ENCODE measurements at places on chromosomes 6 and 20. TPM values are rescaled to one million over a fixed set of nuclear protein-coding genes. Genes with fewer than 3 reads are reported as not detected.

SMOC2 gene
- polyA plus RNA-seq, result 59.8 TPM

DDX43 gene
- polyA plus RNA-seq, result not detected

MAP3K5 gene
- polyA plus RNA-seq, result 2.2 TPM

NNAT gene
- 688 TPM for polyA plus RNA-seq

SLC13A3 gene
- polyA plus RNA-seq, result 4.7 TPM

NKX2-4 gene
- polyA plus RNA-seq, result not detected

REM1 gene
- polyA plus RNA-seq, result 8.4 TPM

RAET1L gene
- not detected for polyA plus RNA-seq

ALDH8A1 gene
- polyA plus RNA-seq, result 0.31 TPM

DNA sequence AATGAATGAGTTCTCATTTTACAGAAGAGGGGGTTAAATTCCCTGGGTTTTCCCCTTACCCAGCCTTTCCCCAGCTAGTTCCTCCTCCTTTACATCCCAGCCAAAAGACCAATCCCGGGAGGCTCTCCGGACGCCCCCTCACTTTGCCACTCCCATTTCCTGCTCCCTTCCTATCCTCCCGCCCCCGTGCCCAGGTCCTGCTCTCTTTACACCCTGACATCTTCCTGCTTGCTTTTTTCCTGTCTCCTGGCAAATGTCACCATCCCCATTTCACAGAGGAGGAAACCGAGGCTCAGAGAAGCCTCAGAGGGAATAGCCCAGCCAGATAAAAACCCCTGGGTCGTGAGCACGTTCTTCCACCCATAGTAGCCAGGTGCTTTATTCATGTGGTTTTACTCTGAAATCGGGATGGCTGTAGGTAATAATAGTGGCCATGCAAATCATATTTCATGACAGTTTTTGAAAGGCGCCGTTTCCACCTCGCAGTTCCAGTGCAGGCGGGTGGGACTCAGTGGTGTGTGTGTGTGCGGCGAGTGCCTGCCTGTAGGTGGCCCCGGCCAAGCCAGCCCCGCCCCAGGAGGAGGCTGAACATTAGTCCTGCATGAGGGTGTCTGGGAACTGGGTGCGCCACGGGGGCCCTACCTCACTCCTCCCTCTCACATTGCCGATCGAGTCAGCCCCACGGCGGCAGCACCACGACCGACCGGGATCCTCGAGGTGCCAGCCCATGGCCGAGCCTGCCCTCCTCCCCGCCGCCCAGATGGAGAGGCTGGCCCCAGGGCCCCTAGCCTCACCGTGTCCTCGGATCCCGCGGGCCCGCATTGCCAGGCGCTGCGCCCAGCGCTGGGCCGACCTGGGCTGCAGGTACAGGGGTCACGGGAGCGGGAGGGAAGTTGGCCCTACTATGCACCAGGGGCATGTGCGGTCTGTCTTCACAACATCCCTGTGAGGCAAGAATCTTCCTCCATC lies at the start of gene ARHGAP40:
ARHGAP40 (plus strand) TSS at position 594 of the 969 bp plus-strand sequence.
- peak; percentile 15 for DNase-seq

GRCh38 chr20:50379991-50380696 lies 130.0 kb upstream of the PTPN1 start:
- DNase-seq, result no peak

GRCh38 chr20:55778796-55779195 lies 226.5 kb downstream of the CBLN4 start:
- no peak for DNase-seq

GRCh38 chr6:35049900-35050756 lies 91.0 kb downstream of the TCP11 start:
- DNase-seq, result peak; percentile 76

- DNase-seq, result no peak
Measured at GRCh38 chr6:157403686-157404051, 22.7 kb downstream of the ZDHHC14 start.

- no peak for DNase-seq
Measured at GRCh38 chr20:48687117-48687800, 140.5 kb downstream of the PREX1 start.

DNA sequence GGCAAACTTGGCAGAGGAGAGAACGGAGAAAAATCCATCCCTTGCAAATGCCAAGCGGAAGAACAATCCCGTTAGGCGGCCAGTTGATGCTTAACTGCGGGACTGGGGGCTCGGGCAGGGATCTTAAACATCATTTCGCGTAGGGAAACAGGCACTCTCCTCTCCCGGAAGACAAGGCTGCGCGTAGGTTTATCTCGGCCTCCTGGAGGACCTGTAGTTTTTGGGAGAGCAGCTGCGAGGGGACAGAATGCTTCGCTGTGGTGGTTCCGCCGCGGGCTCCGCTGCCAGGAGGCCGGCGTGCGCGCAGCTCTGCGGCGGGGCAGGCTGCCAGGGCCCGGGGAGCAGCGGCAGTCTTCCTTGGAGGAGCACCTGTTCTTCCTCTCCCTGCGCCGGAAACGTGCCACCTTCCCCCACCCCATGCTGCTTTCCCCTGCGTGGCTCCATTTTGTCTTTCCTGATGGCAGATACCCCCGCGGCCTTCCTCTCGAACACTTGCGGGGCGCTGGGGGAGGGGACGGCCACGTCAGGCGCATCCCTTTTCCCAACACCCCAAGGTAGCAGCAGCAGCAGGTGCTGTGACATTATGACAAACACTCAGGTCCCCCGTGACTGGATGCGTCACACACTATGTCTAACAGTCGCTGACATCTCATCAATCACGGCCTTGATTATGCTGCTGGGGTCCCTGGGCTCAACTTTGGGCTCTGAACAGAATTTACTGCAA lies 230.7 kb upstream of the BTBD3 start:
- DNase-seq, result peak; percentile 29

- no peak for DNase-seq
Measured at GRCh38 chr6:116180375-116180774, 54.4 kb upstream of the COL10A1 start.

GRCh38 chr20:23637282-23638221 lies at the start of gene CST3:
TSS of gene CST3 (minus strand) at chr20:23637955. CDS start at chr20:23637862, 93 bp downstream.
- DNase-seq, result peak; percentile 81

GRCh38 chr20:13267231-13267630 lies 46.2 kb downstream of the ISM1 start:
- no peak for DNase-seq

- DNase-seq, result no peak
Measured at GRCh38 chr20:38414769-38415450, 20.2 kb downstream of the SNHG17 start.

GRCh38 chr6:119096721-119097565 lies 18.5 kb upstream of the FAM184A start:
- peak; percentile 89 for DNase-seq

DNA sequence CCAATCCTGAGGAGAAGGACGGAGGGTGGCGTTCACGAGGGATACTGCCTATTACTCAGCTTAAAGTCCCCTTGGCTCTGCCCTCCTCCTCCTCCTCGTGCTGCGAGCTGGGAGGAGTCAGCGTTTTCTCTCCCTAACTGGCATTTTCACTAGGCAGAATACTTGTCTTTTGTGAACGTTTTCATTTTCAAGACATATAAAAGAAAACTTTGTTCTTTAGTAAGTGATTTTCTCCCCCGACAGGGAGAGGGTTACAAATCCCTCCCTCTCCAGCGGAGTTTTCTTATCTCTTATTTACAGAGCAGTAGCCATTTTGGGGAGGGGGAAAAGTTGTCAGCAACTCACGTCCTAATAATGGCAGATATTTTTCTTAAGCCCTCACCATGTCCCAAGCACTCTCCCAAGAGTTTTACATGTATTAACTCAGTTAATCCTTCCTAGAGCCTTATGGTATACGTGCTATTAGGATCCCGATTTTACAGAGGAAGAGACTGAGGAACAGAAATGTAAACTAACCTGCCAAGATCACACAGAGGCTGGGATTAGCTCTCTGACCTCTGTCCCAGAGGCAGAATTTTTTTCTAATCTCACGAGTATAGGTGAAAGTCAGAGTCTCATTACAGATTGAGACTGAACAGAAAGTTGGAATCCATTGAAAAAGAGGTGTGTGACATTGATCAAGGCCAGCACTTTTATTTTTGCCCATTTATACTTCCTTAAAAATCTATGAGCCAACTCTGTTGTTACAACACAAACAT lies 30.0 kb upstream of the ZNF217 start:
- DNase-seq, result peak; percentile 82

DNA sequence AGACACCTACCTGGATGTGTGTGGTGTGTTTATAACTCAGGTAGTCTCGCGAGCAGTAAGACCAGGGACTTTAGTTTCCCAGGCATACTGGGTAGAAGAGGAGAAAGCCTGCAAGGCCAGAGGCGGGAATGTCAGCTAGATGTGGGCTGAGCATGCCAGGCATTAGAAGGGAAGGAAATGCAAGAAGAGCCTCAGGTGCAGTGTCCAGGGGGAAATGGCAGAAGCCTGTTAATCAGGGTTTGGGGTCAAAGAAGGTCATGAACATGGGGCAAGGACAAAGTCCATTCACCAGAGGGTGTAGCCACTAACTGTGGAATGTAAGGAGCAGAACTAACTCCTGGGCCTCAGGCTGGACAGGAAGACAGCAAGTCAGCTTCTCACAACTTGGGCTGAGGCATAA lies 305.0 kb downstream of the SMOC2 start:
- no peak for DNase-seq
